ENCODE measurements at places on chromosomes 7 and 10.

DNA sequence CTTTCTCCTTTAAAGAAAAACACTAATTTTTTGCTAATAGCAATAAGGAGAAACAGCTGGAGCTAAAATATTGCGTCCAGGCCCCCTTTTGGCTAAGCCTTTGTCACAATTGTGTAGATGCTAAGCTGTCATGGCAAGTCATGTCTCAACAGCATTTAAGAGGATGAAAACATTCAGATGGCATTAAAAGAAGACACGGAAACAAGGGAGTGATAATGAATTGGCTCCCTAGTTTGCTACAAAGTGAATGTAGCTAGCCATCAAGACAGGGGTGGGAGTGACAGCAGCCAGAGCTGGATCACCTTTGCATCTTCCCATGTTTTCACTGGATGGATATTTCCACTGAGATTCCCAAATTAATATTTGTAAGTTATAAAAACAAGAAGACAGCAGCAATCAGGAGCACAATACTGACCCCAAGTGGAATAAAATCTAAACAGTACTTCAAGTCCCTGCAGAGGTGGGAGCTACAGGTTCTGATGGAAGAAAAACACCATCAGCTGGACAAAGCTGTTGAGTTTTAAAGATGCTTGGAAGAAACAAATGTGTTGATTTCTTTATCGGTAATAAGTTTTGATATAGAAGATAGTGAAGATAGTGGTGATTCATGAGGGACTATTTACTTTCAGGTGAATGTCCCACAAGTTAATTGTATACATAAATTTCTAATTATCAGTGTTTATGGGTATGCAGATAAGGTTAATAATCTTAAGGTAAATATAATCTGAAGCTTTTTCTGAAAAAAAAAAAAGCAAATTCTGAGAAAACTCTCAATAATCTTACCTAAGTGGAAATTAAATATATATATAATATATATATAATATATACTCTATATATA, 129.4 kb downstream of the SLC16A9 start:
- no peak for DNase-seq

- no peak for DNase-seq
Observed at GRCh38 chr7:123425246-123425645, 109.1 kb downstream of the IQUB start.

- no peak for DNase-seq
Observed at GRCh38 chr7:139566736-139567646, 43.5 kb downstream of the CLEC2L start.

- no peak for DNase-seq
Observed at GRCh38 chr7:109895536-109895935, 1195.4 kb upstream of the LRRN3 start.

GRCh38 chr10:28248092-28248491, 54.8 kb downstream of the MPP7 start:
- no peak for DNase-seq

DNA sequence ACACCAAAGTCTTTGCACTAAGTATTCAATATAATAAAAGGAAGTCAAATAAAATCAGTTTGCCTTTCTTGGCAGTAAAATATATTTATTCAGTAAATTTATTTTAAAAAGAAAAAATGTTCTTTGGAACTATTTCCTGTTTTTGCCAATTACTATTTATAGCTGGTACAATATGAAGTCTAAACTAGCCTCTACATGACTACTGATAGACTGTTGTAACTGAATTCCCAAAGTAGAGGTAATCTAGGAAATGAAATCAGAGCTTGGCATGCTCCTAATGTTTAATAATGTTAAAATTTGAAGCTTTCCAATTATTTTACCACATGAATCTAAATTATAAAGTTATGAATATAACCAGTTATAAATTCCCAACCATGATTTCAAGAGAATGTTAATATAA, 385.5 kb downstream of the SEMA3D start:
- DNase-seq: no peak

DNA sequence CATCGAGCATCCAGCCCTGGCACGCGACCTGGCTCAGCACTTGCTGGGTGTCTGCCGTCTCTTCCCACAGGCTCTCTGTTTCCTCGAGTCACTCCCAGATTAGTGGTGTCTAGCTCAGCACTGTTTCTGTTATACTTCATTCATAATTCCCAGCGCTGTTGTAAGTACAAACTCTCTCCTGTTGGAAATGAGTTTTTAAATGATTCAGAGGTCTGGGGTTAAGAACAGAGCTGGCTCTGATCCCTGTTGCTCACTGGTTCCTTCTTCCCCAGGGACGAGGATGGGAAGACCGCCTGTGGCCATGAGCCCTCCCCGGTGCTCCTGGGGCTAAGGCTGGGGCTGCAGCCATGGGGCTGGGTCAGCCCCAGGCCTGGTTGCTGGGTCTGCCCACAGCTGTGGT, 17.3 kb upstream of the C10orf95 start:
- DNase-seq: no peak

All from Jurkat, Clone E6-1 (cell line).